ENCODE measurements at places on chromosomes 5 and 9.
A peak's percentile ranks its signal among the peaks of the same experiment; 100 is the strongest.

DNA sequence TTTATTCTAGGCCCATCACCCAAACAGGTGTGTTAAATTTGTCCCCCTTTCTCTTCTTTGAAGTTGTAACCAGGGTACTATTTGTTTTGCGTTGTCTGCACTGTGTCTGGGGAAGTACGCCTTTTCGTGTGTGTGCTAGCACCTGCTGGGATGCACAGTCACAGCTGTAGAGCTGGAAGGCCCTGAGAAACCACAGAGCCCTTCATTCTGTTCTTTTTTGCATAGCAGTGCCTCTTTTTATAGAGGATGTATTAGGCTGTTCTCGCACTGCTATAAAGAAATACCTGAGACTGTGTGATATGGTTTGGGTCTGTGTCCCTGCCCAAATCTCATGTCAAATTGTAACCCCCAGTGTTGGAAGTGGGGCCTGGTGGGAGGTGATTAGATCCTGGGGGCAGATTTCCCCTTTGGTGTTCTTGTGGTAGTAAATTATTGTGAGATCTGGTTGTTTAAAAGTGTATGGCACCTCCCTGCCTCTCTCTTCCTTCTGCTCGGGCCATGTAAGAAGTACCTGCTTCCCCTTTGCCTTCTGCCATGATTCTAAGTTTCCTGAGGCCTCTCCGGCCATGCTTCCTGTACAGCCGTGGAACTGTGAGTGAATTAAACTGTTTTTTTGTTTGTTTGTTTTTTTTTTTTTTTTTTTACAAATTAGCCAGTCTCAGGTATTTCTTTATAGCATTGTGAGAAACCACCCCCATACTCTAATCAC lies 14.0 kb downstream of the SEC61B start:
- DNase-seq = no peak

- DNase-seq = no peak
Observed at GRCh38 chr5:15044521-15044920, 172.9 kb upstream of the ANKH start.

DNA sequence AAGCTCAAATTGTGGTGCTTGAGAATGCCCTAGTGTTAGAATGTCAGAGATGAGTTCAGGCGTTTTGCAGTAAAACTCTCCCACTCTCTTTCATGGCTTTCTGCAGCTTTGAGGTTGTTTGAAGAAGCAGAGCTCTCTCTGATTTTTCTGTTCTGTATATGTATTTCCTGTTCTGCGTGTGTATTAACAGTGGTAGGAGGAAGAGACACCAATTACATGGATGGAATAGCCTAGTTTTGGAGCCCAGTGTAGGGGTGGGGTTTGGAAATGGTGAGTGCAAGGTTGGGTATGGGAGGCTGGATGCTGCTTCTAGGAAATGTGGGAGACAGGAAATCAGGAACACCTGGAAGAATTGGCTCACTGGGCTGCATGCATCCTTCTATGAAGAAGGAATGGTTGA lies 12.4 kb downstream of the LARP1 start:
- no peak for DNase-seq

DNA sequence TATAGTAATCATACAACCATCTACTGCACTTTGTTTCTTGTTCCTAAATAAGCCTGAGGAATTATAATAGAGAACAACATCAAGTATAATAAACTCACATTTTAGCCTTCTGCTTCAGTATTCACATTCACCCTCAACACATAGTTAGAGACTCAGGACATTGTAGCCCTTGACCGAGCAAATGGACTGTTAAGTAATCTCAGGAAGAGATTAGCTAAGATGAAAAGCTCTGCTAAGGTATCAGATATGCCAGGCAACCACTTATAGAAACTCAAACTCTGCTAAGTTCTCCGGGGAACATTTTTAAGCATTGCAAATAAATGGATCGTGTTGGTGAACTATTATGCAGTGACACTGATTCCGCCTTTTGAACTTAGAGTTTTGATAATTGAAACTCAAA lies 252.0 kb downstream of the DTWD2 start:
- DNase-seq = no peak

DNA sequence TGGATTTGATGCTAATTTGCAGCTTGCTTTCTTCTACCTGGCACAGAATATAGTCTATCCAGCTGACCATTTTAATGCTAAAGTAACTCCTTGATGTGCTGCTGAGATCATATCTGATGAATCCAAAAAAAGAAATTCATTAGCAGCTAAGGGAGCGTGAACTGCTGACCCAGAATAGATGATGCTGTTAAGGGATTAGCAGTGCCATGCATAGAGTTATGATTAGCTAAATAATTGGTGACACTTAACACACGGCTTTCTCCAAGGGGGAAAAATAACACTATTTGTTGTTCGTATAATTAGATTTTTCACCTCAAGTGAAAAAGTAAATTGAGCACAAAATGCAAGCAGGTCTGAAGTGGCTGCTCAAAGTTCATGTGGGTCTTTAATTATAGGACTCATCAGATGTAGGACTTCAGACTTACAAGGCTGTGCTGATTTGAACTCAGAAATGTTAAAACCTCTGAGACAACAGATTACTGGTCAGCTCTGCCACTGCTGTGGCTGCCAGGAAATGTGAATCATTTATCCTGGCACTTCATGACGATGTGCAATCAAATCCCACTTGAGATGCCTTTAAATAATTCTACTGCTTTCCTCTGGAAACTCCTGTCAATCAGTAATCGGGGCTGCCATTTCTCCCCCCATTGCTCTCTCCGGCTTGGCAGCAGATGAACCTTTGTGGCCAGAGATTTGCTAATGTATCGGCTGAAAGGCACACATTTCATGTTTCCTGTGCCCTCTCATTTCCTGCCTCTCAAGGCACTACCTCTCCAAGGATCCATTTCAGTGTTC lies 291.6 kb upstream of the C9orf72 start:
- DNase-seq = peak; percentile 29

DNA sequence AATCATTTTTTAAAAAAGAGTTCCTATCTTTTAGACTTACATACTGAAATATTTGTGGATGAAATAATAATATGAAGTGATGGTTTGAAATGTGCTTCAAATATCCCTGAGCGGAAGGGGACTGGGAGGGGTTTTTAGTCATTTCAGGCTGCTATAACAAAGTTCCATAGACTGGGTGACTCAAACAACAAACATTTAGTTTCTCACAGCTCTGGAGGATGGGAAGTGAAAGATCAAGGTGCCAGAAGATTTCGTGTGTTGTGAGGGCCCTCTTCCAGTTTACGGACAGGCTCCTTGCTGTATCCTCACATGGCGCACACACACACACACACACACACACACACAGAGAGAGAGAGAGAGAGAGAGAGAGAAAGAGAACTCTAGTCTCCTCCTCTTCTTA lies 27.1 kb upstream of the TEX10 start:
- DNase-seq = no peak

GRCh38 chr5:147188200-147189108 lies 46.4 kb upstream of the STK32A start:
- peak; percentile 42 for DNase-seq

- DNase-seq = no peak
Observed at GRCh38 chr9:92668746-92669526, 995 bp downstream of the IPPK start.

DNA sequence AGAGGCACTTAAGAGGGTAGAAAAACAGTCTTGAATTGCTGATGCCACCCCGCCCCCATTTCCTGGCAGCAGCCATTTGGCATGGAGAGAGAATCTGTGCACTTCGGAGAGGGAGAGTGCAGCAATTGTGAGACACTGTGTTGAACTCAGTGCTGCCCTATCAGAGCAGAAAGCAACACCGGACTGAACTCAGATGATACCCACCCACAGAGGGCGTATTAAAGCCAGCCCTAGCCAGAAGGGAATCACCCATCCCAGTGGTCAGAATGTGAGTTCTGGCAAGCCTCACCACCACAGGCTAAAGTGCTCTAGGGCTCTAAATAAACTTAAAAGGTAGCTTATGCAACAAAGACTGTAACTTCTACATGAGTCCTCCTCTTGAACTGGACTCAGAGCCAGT lies 88.4 kb upstream of the RGS7BP start:
- no peak for DNase-seq

GRCh38 chr9:114115654-114116125 lies 16.6 kb upstream of the KIF12 start:
- DNase-seq = no peak

- DNase-seq = no peak
Observed at GRCh38 chr5:176732306-176732705, 78.1 kb upstream of the UNC5A start.

DNA sequence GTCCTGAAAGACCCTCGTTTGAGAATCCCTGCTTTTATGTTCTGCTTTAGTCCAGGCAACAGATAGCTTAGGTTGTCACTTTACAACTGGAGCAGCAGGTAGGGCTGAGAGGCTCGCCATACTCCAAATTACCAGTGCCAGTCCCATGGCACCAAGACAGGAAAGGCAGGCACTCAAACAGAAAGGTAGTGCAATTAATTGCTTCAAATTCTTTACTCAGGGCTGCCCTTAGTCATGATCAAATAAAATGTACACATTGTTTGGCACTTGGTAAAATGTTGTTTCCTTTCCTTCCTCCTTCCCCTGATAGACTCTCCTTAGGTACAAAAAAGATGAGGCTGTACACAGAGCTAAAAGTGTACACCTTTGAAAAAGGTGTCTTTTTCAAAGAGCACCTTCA lies 115.8 kb upstream of the CCDC152 start:
- no peak for DNase-seq

DNA sequence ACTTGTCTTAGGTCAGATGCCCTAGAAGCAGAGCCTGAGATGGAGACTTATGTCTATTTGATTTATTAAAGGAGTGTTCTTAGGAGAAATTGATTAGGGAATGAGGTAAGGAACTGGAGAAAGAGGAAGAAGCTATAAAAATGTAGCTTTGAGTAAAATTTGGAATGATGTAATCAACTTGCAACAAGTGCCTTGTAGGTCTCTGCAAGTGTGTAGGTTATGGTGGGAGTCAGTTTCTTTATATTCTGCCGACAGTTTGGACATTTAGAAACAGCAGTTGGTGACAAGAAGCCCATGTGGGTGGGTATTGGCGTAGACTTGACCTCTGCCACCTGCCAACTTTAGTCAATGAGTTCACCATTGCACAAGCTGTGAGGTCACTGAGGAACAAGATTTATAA lies 986.5 kb downstream of the CDH18 start:
- DNase-seq = no peak

DNA sequence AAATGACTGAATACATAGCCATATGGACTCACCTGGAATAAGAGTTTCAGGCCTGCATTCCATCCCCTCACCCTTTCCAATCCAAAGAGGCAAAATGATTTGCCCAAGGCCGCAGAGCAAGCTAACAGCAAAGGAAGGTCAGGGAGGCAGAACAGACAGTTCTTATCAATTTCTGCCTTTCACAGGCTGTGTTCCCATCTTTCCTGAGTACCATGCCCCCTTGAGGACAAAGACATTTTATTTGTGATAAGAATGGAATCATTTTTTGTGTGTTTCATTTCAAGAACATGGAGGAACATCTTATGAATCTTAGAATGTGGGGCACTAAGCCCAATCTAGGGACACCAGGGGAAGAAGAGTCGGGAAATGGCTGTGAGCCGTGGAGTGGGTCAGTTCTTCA lies 13.9 kb downstream of the LHFPL2 start:
- DNase-seq = no peak

- DNase-seq = peak; percentile 22
Observed at GRCh38 chr5:126138281-126138931, 284.8 kb upstream of the GRAMD2B start.

DNA sequence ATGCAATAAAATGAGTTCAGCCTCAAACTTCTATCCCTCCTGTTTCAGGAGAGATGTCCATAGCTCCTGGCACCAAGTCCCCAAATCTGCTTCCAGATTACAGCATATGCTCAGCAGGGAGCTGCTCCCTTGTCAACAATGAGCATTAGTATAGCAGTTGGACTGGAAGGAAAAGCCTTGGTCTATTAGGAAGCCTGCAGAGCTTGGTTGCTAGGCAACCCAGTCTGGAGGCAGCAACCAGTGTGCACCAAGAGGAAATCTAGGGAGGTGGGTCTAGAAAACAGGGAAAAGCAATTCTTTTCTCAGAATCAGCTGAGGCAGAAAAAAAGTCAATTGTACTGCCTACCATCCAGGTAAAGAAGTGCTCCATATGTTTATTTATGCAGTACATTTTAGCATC lies 229.5 kb upstream of the NMUR2 start:
- DNase-seq = peak; percentile 40

GRCh38 chr5:33824516-33825195 lies 67.1 kb downstream of the ADAMTS12 start:
- no peak for DNase-seq

- DNase-seq = no peak
Observed at GRCh38 chr5:98065261-98065909, 708.1 kb upstream of the RGMB start.

DNA sequence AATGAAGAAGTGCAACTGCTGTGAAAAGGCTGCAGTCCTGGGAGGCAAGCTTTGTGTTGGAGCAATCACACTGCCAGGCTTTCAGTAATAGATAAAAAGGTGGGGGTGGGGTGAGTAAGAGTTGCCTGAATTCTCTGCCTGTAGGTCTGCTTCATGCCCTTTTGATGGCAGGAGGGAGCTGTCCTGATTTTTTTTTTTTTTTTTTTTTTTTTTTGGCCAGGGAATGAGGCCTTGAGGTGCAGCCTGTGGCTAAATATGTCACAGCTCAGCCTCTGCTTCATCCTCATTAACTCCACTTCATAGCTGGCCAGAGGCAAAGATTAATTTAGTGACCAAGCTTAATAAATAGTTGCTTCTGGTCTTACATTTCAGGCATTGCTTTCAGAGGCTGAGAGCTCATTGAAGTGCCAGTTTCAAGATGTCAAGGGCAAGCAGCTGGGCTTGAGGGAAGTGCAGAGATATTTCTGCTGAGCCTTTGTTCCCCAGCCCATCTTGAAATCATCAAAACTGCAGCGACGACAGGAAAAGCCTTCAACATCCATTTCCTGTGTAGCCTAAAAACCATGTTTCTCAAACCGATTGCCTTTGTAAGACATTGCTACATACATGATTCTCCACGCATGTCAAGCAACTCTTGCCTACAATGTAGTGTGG lies 134.7 kb downstream of the MACIR start:
- peak; percentile 46 for DNase-seq

- no peak for DNase-seq
Observed at GRCh38 chr5:81721049-81721448, 29.8 kb downstream of the SSBP2 start.

DNA sequence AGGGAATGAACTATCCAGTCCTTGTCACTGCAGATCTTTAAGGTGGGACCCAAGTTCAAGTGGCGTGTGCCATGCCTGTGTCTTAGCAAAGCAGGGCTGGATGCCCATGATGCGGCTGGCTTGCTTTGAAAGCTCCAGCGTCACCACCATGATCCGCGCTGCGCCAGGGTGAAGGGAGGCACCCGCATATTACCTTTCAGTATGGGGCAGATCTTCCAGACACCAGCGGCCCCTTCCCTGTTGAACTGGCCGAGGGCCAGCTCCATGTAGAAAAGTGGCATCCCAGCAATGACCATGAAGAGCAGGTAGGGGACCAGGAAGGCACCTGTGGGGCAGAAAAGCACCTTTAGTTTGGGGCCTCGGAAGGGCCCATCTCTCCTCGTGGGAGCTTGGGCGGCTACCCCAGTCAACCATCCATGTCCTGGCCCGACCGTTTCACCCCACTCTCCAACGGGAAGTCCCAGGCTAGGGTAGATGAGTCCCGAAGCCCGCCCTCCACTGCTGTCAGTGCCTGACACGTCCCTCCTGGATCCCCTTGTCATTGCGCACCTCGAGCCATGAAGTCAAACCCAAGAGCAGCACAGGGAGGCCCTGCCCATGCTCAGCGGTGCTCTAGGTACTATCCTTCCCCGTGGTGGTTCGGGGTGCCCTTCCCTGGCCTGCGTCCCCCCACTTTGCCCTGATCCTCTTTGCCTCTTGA lies 3.9 kb downstream of the SLC6A3 start:
- no peak for DNase-seq

GRCh38 chr5:150703762-150704161 lies 2.9 kb upstream of the RBM22 start:
- no peak for DNase-seq

- DNase-seq = no peak
Observed at GRCh38 chr5:16467363-16468219, 2.0 kb upstream of the ZNF622 start.
